Stimulated activated CD8-positive, alpha-beta memory T cell treated with anti-CD3 and anti-CD28 coated beads, Interleukin-7, amount 100 ng/mL, for 4 hours (primary cell): ENCODE measurements at places on chromosomes 4 and X.

GRCh38 chr4:118774989-118775388 lies 60.9 kb downstream of the SEC24D start:
- no peak for DNase-seq

GRCh38 chr4:145880355-145880960 lies 58.2 kb downstream of the ZNF827 start:
- no peak for DNase-seq

DNA sequence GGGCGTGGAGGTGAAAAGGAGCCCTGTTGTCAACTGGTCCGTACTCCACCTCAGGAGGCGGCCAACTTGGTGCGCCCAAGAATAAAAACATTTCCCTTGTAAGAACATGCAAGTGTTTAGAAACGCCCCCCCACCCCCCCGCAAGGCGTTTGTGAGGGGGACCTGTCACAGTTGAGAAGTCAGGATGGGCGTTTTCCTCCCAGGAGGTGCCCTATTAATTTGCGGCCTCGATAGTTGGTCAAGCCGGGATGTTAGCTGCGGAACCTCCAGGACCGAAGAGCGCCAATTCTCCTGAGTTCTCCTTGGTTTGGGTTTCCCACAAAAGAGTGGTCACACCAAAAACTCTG lies 651 bp upstream of the SAP30 start:
- DNase-seq = peak; percentile 58

- no peak for DNase-seq
Observed at GRCh38 chrX:124085063-124085462, 123.6 kb downstream of the STAG2 start.

DNA sequence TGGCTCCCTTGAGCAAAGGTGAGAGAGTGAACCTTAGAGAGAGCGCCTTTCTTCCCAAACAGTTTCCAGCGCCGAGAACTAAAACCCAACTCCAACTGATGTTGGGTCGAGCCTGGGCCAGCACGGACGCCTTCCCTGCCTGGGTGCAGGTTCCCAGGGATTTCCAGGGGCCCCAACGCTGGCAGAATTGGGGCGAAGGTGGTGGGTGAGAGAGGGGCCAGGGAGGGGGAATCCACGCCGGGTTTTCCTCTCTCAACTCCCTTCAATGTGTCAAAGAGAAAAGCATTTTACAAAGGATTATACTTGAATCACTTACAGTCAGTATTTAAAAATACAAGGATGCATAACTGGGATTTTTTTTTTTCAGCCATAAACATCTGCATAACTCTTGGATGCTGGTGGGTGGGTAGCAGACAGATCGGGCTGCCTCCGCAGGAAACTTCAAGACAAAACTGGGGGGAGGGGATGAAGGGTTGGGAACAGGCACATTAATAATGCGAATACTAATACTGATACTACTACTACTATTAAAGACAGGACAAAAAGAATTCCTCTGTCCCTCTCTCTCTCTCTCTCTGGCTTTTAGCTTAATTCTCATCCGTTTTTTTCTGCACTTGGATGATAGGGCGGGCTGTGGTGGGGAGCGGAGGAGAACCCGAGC lies 1.3 kb upstream of the ARX start:
- DNase-seq = no peak

- no peak for DNase-seq
Observed at GRCh38 chrX:39605183-39605582, 492.6 kb downstream of the BCOR start.

- peak; percentile 41 for DNase-seq
Observed at GRCh38 chrX:9341291-9342201, 123.3 kb upstream of the TBL1X start.

DNA sequence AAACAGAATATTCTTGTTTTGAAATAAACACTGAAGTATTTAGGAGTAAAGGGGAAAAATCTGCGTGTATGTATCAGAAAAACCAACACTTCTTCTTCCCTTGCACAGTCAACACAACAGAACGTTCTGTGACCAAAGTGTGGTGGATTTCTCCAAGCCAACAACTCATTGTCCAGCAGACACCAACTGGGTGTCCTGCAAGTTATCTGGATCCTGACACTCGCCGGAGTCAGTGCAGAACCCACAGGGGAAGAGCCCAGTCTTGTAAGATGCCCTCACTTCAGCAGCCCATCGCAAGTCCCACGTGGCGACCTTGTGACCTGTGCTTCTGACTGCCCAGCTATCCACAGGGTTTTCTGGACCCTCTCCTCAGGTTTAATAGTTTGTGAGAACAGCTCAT lies 630.7 kb upstream of the ZFP42 start:
- DNase-seq = no peak

- DNase-seq = no peak
Observed at GRCh38 chr4:1910643-1911042, 39.5 kb downstream of the NSD2 start.

DNA sequence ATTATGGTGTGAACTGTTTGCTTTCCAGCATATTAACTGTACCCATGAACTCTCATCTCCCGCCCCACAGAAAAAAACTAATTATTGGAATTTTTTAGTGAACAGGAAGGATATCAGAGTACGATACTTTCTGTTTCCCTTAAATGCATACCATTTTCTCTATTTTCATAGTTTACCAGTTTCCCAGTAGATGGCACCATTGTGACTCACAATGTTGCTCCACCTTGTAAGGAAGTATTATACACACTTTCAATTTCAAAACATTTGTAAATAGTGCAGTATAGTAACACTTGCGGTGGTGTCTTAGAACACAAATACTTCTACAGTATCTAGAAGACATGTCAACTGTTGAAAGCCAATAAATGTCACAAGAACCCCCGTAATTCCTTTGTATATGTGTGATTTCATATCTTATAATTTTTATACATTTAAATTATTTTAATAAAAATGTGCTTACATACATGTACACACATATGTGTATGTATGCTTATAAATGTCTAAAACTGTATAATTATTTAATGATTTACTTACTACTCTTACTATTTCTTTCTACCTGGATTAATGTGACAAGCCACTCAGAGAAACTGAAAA lies 167.3 kb downstream of the SLIT2 start:
- no peak for DNase-seq

GRCh38 chrX:153405426-153405825 lies 4.3 kb upstream of the PNMA6E start:
- DNase-seq = no peak

GRCh38 chr4:183873409-183874185 lies 31.5 kb upstream of the STOX2 start:
- no peak for DNase-seq

GRCh38 chr4:95186666-95187065 lies 362.1 kb downstream of the UNC5C start:
- DNase-seq = no peak

DNA sequence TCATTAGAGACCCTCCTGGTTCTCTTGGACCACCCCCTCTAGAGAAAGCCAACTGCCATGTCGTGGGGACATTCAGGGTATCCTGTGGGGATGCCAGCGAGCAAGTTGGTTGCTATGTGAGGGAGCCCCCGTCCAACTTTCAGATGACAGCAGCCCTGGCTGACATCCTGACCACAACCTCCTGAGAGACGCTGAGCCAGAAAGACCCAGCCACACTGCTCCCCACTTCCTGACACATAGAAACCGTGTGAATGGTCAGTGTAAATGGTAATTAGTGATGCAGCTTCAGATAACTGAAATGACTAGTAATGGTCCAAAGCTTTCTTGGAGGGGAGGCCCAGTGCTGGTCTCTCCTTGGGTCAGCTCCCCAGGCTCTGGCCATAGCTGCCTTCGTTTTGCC lies 10.8 kb downstream of the CLCN4 start:
- DNase-seq = no peak

- no peak for DNase-seq
Observed at GRCh38 chrX:72308566-72309296, 3.0 kb upstream of the CITED1 start.

GRCh38 chr4:111689214-111689613 lies 456.0 kb upstream of the FAM241A start:
- DNase-seq = no peak

DNA sequence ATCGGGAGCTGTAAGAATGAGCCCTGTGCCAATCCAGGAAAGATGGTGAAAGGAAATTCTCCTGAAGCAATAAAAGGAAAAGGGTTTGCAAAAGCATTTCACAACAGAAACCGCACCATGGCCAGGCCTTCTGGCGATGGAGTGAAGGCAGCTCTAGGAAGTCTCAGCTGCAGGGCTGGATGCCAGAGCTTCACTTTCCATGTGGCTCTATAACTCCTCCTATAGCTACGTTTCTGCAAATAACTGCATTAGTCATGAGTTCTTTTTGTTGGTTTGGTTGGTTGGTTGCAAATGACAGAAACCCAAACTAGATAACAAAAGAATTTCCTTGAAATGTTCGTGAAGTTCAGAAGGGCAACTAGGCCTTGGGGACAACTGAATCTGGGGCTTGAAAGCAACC lies 84.6 kb downstream of the RELL1 start:
- no peak for DNase-seq

DNA sequence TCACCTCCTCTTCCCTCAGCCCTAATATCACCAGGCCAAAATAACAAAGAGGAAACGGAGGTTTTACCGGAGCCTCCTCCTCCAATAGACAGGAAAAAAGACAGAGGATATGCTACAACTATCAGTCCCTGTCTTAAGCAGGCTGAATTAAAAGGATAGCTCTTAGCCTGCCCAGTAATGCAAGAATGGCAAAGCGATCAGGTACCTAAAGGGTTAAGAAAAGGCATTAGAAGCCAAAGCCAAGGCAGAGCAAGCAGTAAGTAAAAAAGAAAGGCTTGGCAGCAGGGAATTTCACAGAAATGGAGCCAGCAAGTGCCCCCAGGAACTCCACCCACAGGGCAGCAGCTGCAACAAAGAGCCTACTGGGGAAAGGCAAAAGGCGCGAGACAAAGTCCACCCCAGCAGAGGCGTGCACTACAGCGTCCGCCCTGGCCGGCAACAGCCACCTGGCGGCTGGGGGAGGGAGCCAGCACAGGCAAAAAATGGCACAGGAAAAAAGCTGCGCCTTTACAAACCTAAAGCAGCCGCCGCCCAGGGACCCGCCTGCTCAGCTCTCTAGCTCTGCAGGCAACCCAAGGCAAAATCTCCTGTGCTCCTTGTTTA lies 220.6 kb upstream of the ZC4H2 start:
- no peak for DNase-seq

DNA sequence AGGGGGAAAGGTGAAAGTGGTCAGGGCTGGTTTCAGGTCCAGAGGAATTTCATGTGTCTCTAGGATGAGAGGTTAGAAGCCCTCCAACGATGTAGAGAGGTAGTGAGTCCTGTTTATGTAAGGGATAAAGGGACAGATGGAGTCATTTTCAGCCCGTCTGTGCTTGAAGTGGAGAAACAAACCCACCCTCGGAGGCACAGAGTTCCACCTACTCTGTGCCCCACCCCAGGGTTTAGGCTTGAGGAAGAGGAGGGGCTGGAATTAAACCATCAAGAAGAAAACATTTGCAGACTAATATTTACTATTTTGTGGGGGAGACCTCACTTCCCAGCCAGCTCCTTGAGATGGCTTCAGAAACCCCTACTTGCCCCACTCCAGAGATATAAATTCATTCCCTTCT lies 868 bp upstream of the GNL3L start:
- no peak for DNase-seq

- DNase-seq = no peak
Observed at GRCh38 chr4:95470622-95471021, 78.2 kb downstream of the UNC5C start.

DNA sequence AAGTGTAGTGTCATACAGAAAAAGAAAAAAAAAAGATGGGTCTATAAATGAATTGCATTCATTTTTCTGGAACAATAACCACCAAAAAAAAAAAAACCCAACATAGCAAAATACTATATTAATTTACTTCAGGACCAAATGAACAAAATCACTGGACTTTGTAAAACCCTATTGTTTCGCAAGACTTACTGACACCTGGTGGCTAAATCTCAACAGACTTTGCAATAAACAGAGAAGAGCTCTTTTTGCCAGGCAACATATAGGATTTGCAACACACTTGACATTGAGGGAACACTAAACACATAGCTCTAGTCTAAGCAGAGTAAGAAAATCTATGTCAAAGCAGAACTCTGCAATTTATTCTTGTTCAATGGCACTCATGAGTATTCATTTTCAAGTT lies 990.2 kb downstream of the STPG2 start:
- no peak for DNase-seq

DNA sequence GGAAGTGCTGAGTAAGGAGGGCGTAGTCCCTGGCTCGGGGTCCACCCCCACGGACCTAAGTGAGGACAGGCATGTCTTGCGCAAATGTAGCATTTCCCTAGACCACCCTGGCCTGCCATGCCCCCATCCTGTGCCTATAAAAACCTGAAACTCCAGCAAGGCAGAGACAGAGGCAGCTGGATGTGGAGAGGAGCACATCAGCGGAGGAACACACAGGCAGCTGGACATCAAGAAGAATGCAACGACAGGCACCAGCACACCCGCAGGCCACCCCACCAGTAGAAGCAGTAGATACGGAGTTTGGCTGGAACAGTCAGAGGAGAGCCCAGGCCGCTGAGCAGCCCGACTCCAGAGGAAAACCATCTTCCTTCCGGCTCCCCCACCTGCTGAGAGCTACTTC lies 345.9 kb downstream of the FSTL5 start:
- DNase-seq = no peak

DNA sequence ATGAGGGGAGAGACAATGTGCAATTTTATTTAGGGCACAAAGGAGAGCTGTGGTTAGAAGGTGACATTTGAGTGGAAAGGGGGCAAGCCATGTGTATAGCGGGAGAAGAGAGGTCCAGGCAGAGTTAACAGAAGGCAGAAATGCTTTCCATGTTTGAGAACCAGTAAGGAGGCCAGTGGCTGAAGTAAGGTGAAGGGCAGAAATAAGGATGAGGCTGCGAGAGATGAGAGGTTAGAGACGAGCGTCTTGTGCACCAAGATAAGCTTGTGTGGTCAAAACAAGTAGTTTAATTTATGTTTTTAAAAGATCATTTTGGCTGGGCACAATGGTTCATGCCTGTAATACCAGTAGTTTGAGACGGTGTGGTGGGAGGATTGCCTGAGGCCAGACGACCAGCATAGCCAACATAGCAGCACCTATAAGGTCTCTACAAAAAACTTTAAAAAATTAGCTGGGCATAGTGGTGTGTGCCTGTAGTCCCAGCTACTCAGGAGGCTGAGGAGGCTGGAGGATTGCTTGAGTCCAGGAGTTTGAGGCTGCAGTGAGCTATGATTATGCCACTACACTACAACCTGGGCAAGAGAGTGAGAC lies 8.5 kb downstream of the HTT start:
- DNase-seq = no peak

- no peak for DNase-seq
Observed at GRCh38 chr4:68630371-68630770, 40.1 kb downstream of the UGT2B15 start.

DNA sequence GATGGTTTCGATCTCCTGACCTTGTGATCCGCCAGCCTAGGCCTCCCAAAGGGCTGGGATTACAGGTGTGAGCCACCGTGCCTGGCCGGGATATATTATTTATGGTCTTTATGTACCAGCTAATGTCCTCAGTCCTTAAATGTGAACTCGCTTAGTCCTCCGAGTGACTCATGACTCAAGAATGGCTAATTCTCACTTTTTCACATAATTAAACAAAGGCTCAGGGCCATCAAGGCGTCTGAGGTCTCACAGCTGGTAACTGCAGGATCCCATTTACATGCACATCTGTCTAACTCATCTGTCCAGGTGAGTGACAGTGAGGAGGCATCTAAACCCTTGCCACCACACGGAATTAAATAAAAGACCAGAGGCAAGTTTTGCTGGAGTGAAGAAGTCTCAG lies 73.5 kb downstream of the HS3ST1 start:
- no peak for DNase-seq

- no peak for DNase-seq
Observed at GRCh38 chr4:61212788-61213187, 12.7 kb downstream of the ADGRL3 start.
